ENCODE measurements at places on chromosomes 3 and 15.
A peak's percentile ranks its signal among the peaks of the same experiment; 100 is the strongest.

- DNase-seq = no peak
Measured at GRCh38 chr3:60935709-60936108, 315.5 kb downstream of the FHIT start.

DNA sequence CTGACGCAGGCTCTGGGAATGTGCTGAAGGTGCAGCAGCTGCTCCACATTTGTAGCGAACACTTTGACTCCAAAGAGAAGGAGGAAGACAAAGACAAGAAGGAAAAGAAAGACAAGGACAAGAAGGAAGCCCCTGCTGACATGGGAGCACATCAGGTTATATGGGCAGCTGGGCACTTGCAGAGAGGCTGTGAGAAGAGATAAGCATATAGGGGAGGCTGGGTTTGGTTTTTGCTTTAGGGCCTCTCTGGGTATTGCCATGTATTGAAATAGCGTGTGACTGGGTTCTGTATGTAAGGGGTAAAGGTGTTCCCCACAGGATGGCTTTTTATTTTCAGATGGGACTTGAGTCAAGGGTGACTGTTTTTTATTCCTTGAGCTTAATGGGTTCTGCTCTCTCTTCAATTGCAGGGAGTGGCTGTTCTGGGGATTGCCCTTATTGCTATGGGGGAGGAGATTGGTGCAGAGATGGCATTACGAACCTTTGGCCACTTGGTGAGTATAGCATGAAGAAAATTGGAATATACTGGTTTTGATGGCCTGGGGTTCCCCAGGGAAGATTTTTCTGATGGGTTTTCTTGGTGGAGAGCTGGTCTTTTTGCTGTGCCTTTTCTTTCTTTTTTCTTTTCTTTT, 7.4 kb downstream of the PSMD2 start:
- no peak for DNase-seq

DNA sequence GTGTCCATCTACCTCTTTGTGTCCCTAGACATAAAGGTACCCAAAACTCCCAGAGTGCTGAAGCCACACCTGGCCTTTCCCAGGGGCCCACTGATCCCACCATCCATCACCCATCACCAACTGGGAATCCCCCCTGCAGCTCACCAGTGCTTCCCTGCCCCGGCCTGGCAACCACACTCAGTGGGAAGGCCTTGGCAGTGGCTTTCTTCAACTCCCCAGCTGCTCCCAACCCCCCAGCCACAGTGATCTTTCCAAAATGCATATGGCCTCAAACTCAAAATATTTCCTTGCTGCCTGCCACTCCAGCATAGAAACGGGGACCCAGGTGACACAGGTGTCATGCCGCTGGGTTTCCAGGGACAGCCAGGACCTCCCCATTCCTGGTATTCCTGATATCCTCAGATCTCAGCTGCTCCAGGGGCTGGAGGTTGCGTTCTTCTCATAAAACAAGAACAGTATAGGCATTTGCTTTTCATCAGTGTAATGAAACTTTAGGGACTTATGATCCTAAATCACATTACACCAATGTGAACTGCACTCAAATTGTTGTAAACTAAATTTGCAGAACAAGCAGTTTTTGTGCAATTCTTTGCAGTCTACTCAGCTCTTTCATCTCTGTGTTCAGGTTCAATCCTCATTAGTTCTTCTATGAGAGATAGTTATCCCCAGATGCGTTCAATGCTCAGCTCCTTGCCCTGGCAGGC, 1.3 kb downstream of the OCA2 start:
- no peak for DNase-seq

DNA sequence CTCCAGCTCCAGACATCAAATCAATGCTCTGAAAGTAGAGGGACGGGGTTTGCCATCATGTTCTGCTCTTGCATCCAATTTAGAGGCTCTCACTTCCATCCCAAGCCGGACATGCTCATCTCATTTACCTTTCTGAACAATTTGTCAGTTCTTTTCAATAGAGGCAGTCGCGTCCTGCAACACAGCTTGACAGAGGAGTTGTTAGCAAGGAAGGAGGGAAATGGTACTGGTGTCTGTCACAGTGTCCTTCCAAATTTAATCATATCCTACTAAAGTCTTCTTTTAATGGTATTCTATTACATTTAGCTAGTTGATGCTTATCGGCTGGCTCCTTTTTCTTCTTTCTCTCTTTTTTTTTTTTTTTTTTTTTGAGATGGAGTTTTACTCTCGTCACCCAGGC, 45.6 kb downstream of the HHLA2 start:
- no peak for DNase-seq

DNA sequence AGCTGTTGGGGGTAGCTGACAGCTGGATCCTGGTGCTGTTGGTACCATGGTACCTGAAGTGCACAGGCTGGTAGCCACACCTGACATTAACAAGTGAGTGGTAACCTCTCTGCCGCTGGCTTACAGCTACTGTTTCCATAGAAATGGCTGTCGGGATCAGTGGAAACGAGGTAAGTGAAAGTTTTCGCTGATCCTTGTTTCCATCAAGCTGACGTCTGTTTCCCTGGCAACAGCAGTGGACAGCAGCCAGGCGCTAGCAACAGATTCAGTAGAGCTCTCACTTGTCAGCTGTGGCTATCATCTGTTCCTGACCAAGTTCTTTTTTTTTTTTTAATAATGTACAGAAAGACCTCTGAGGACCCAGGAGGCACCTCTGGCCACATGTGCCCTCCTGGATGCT, 166.2 kb downstream of the CHDH start:
- DNase-seq = no peak

DNA sequence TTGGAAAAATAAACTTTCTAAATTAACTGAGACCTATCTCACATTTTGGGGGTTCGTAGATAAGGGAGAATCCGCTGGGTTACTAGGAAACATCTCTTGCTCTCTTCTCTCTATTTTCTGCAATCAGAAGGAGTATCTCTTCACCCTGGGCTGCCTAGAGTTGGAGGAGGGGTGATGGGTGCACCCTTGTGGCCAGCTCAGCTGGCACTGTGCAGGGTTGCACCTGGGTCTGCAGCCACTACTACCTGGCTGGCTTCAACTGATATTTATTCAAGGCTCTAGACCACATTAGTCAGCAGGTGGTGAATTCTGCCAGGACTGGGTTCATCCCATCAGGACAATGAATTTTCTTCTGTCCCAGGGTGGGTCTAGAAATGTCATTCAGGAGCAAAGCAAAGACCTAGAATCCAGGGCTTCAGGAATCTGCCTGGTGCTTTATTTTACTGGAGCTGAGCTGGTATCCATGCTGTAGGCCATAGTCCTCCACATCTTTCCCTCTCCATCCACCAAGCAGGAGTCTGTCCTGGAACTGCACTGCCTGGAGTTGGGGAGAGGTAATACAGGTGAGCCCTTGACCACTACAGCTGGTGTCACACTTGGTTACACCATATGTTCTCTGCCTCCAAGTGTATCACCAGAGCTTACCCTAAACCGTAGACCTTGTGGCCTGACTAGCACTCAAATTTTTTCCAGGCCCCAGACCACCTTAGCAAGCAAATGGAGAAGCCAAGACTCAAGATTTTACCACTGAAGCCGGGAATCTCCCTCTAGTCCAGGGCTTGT, 14.0 kb downstream of the OR5K4 start:
- no peak for DNase-seq

DNA sequence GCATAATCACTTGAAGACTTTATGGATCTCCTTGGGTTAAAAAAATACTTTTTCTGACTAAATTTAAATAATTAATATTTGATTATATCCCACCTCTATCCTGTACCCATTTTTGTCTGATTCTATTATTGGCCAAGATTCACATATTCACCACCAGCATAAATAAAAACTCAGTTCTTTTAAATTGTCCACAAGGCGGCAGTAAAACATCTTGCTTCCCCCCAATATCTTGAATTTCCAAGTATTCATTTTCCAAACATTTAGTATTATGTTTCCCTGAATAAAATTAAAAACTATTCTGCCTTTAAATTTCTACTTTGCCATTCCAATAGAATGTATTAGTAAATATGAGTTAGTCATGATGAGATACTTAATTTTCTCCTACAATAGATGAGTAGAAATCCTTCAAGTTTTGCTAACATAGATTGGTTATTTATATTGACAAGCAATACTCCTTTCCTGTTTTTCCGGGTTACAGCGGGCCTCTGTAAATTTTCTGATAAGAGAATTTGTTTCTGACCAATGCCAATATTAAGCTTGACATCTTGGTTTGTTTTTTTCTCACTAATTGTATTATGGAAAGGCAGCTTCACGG, 218.7 kb upstream of the MDFIC2 start:
- DNase-seq = no peak

DNA sequence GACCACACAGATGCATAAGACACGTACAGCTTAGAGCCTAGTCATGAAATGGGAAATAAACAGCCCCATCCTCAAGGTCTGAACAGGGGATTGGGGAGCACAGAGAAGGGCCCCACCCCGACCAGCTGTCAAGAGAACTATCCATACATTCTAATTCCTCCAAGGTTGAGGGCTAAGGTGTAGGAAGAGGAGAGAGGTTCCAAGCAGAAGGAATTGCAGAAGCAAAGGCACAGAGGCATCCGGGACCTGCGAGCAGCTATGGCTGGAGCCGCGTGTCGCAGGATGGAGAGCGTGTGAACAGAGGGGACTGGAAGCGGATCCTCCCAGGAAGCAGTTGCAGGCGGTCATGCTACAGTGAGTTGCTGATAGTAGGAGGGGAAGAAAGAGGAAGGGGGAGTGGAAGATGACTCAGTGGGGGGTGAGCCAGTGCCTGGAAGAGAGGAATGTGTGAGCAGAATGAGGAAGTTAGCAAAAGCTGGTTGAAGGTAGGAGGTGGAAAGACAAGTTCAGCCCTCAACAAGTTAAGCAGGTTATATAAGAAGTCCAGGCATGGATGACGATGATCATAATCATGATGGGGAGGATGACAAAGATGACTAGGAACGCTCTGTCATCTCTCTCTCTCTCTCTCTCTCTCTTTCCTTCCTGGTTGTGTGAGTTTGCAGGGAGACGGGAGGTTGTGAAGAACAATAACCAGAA, 89.7 kb downstream of the LIPC start:
- DNase-seq = no peak

- DNase-seq = no peak
Measured at GRCh38 chr3:123027292-123028232, at the start of gene SEMA5B. SEMA5B (minus strand) TSS chr3:123027763; CDS start chr3:122961263, 66,500 bp downstream.

GRCh38 chr15:68817304-68818065, 3.2 kb downstream of the ANP32A start:
- DNase-seq = peak; percentile 66

- no peak for DNase-seq
Measured at GRCh38 chr15:33374226-33374914, 63.6 kb downstream of the RYR3 start.

DNA sequence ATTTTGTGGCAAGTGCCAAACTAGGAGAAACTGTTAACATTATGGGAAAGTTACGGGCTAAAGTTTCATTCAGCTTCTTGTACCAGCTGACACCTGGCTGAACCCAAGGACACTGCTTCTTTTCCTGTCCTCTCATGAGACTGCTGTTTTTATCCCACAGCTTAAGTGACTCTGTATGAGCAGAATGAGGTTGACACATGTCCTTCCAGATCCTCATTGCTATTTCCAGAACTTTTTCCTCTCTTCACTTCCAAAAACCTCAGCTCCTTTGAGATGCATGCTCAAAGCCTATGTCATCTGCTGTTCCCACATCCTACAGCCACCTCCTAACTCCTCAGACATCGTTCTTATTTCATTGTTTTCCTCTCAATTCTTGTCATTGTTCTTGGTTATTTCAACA, 183.6 kb downstream of the DCLK3 start:
- DNase-seq = no peak

DNA sequence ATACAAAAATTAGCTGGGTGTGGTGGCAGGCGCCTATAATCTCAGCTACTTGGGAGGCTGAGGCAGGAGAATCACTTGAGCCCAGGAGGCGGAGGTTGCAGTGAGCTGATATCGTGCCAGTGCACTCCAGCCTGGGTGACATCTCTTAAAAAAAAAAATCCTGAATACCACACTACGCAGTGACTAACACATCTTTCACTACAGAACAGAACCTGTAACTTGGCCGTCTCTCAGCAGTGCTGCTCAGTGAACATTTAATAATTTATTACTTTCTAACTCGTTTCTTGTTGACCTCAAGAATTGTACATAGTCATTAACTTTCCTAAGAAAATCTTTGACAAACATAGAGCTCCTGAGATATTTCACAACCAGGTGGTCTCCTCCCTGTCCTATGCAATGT, 3.8 kb downstream of the GREM1 start:
- no peak for DNase-seq

DNA sequence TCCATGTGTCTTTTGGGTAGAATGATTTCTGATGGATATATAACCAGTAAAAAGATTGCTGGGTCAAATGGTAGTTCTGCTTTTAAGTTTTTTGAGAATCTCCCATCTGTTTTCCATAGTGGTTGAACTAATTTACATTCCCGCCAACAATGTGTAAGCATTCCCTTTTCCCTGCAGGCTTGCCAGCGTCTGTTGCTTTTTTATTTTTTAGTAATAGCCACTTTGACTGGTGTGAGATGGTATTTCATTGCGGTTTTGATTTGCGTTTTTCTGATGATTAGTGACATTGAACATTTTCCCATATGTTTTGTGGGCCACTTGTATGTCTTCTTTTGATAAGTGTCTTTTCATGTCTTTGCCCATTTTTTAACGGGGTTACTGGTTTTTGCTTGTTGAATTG, 36.3 kb upstream of the MB21D2 start:
- DNase-seq = no peak

- no peak for DNase-seq
Measured at GRCh38 chr15:79824136-79824701, 72.6 kb downstream of the MTHFS start.

- no peak for DNase-seq
Measured at GRCh38 chr3:195769551-195769950, 42.2 kb downstream of the MUC4 start.

DNA sequence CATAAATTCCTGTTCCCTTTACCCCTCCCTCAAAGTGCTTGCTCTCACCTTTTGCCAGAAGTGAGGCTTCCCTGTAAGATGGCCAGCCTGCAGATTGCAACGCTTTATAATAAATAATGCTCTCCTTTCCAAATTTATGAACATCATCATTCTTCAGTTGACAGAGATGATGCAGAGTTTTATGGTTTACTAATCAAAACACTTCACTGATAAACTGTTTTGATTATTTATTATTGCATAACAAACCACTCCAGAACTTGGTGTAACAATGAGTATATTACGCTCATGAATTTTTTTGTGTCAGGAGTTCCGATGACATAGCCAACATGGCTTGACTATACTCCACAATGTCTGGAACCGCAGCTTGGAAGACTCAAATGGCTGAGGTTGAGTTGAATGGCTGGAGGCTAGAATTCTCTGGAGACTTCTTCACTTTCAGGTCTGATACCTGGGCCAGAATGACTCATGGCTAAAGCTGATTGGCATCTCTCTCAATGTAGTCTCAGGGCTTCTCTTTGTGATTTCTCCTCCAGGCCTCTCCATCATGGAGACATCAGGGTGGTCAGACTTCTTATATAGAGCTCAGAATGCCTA, 27.3 kb upstream of the TGFBR2 start:
- DNase-seq = no peak

DNA sequence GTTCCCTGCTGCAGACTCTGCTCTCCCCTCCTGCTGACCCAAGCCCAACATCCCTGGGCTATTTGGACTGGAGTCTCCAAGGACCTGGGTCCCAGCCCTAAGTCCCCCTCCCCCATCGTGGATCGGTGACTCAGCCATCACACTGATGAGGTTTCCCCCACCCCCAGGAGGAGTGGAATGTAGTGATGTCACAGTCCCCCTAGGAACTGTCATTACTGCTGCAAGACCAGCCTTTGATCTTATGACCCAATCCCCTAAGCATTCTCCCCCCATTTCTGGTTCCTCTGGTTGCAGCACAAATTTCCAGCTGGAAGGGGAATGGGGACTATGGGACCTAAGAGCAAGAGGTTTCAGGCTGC, 63.4 kb upstream of the CSPG4 start:
- no peak for DNase-seq

Measured in stimulated activated CD4-positive, alpha-beta T cell treated with anti-CD3 and anti-CD28 coated beads, Interleukin-1b, Interleukin-23, amount 100 ng/mL, for 4 hours (primary cell).